ENCODE measurements at places on chromosomes 4 and X.

DNA sequence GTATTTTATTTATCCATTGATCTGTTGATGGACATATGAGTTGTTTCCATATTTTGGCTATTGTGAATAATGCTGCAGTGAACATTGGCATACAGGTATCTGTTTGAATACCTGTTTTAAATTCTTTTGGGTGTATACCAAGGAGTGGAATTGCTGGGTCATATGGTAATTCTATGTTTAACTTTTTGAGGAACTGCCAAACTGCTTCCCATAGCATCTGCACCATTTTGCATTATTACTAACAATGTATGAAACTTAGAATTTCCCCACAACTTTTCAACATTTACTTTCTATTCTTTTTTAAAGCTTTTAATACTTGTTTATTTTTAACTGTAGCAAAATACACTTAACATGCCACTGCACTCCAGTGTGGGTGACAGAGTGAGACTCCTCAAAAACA lies 57.0 kb upstream of the MSN start:
- no peak for DNase-seq

GRCh38 chr4:48772556-48772955 lies 7.5 kb downstream of the FRYL start:
- DNase-seq: no peak

GRCh38 chr4:69970071-69970470 lies 4.5 kb upstream of the CSN2 start:
- no peak for DNase-seq

DNA sequence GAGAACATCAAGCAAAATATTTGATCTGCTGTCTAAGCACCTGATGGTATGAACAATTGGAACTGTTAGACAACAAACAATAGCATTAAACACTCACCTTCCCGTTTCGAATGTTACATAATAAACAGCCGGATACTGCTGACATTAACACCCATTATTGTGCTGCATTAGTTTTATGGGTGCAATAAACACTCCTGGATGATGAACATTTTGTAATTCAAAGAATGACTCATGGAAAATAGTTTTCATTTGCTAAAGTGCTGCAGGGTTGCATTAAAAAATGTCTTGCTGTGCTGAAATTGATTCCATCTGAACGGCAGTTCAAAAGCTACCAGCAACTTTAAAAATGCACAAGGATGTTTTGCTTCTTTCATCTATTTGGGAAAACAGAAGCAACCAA lies 100.8 kb upstream of the SORBS2 start:
- no peak for DNase-seq

Data from activated CD4-positive, alpha-beta T cell treated with anti-CD3 and anti-CD28 coated beads, Interleukin-2, amount 50 U/mL, for 48 hours (primary cell).